ENCODE measurements at places on chromosomes 7 and 10.

- no peak for DNase-seq
These were observed 39.2 kb upstream of the SLC26A3 start for GRCh38 chr7:107842213-107842612.

GRCh38 chr7:157355784-157356511 is 19.1 kb downstream of the DNAJB6 start:
- no peak for DNase-seq

- DNase-seq, result peak; percentile 49
These were observed 1.2 kb downstream of the TRDMT1 start for GRCh38 chr10:17200001-17200911.

DNA sequence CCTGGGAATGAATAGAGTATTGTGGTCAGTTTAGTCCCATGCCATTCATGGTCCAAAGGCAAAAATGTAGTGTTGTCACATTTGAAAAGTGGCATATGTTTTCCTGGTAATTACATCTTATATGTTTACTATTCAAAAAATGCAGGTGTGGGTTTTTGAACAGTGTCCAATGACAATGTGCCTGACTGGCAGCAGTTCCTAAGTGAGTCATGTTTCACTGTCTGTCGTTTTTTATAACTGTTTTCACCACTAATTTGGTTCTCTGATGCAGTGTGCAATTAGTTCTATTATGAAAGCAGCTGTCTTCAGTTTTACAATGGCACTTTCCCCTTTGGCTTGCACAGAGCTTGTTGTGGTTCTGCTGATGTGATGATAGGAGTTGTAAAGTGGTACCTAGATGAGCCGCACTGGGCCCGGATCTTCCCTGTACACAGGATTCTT is 162.3 kb downstream of the SEM1 start:
- no peak for DNase-seq

GRCh38 chr7:55214707-55215106 is 150.4 kb upstream of the LANCL2 start:
- DNase-seq, result no peak

GRCh38 chr7:153496257-153496656 is 555.9 kb upstream of the DPP6 start:
- DNase-seq, result no peak

- DNase-seq, result no peak
These were observed 21.0 kb downstream of the HPS6 start for GRCh38 chr10:102086196-102086595.

GRCh38 chr10:60742512-60742911 is 35.8 kb upstream of the CDK1 start:
- DNase-seq, result no peak

DNA sequence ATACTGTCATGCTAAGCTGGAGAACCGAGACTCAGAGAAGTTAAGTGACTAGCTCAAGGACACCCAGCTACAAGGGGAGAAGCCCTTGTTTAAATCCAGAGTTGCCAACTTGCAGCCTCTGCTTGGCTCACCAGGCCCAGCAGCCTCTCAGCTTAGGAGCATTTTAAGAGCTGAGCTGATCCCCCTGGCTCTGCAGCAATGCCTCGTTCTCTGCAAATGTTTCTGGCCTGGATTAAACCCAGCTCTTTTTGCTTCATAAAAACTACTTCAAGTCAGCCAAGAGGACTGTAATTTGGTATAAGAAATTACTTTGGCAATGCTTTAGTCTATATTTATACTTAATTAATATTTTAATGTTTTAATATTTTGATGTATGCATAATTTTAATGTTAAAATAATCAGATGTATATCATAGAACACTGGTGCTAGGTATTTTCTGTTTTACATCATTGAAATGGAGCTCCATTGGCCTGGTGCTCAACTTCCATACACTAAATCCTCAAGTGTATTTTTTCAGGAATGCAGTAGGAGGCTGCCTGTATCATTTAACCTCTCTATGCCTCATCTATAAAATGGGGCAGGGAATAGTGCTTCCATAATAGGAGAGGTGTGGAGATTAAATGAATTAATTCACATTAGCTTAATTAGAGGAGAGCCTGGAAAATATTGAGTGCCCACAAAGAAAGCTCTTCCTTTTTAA is 184.2 kb downstream of the EMX2 start:
- DNase-seq, result no peak

GRCh38 chr10:118167056-118167700 is 120.4 kb upstream of the RAB11FIP2 start:
- DNase-seq, result no peak

DNA sequence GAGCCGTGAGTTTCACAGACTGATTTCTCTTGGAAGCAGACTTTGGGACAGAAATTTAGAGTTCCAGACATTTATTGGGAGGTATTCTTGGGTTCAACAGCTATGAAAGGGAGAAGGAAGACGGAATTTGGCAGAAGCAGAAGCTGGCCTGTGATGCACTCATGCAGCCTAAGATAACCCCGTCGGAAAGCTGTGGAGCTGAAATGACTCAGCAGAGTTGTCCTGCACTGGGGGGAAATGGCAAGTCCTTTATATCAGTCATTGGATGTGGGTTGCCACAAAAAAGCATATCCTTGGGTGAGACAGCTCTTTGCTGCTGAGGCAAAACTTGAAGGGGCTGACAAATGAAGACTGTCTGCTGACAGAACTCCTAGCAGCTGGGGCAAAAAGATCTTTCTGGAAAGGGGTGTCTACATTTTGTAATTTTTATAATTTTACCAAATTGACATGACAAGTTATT is 11.5 kb upstream of the MICU1 start:
- peak; percentile 98 for DNase-seq

- no peak for DNase-seq
These were observed 73.9 kb downstream of the AMZ1 start for GRCh38 chr7:2761801-2762497.

DNA sequence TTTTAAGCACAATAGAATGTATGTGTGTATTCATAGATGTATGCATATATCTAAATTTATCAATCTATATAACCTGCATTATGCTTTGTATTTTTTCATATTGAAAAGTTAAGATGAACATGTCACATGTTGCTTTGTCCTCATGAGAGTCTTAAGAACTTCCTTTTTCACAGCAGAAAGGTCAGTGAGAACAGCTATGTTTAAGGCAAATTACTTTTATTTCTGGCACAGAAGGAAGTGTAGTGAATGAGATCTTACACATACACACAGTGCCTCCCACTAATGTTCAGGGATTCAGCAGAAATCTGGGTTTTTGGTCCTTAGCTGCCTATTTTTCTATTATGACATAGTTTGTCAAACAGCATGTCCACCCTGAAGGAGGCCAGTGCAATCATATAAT is 134.8 kb downstream of the TMEM26 start:
- DNase-seq, result no peak

DNA sequence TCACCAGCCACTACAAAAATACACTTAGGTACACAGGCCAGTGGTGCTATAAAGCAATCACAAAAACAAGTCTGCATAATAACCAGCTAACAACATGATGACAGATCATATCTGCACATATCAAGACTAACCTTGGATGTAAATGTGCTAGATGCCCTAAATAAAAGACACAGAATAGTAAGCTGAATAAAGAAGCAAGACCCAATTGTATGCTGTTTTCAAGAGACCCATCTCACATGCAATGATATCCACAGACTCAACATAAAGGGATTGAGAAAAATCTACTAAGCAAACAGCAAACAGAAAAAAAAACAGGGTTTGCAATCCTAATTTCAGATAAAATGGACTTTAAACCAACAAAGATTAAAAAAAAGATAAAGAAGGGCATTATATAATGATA is 505.4 kb upstream of the FZD8 start:
- DNase-seq, result no peak

- DNase-seq, result no peak
These were observed 780.6 kb downstream of the INHBA start for GRCh38 chr7:40922316-40922670.

DNA sequence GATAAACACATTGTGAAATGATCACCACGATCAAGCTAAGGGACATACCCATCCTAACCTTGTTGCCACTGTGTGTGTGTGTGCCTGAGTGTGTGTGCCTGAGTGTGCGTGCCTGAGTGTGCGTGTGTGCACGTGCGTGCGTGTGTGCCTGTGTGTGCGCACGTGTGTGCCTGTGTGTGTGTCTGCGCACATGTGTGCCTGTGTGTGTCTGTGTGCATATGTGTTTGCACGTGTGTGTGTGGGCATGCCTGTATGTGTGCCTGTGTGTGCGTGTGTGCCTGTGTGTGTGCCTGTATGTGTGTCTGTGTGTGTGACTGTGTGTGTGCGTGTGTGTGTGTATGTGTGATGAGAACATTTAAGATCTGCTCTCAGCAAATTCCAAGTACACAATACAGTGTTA is 244.1 kb upstream of the DPP6 start:
- DNase-seq, result no peak

DNA sequence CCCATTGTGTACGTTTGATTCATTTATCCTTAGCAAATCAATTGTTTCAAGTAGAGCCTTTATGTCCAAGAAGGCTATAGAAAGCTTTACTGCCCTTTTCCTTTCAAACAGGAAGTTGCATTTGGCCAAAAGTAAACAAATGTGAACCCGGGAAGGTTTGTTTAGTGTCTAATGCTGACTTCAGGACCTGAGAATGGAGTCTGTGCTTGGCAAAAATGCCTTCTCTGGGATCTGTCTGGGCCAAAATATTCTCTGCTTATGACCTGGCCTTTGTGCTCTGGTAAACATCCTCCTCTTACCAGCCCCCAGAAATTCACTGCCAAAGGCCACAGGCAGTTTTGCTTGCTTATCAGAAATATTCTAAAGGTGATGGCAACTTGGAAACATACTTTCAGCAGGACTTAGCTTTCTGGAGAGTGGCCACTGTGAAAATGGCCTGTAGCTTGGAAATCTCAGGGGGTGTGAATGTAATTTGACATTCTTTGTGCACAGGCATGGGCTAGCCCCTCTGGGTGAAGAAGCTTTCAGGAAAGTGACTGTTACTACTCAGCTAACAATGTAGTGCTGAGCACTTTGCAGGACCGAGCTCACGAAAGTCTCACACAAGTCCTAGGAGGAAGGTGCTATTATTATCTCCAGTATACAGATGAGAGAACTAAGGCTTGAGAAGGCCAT is 199.5 kb downstream of the PTEN start:
- no peak for DNase-seq

GRCh38 chr10:86785037-86785436 is 28.6 kb downstream of the BMPR1A start:
- no peak for DNase-seq

GRCh38 chr10:74507951-74508350 is 318.4 kb upstream of the KAT6B start:
- DNase-seq, result no peak

- no peak for DNase-seq
These were observed 754.7 kb downstream of the SUGCT start for GRCh38 chr7:40889539-40889938.

GRCh38 chr7:17326378-17326777 is 27.9 kb downstream of the AHR start:
- no peak for DNase-seq

- DNase-seq, result peak; percentile 93
These were observed 72.6 kb upstream of the ZNF92 start for GRCh38 chr7:65301007-65301406.

GRCh38 chr10:360653-361052 is 225.4 kb downstream of the ZMYND11 start:
- no peak for DNase-seq

DNA sequence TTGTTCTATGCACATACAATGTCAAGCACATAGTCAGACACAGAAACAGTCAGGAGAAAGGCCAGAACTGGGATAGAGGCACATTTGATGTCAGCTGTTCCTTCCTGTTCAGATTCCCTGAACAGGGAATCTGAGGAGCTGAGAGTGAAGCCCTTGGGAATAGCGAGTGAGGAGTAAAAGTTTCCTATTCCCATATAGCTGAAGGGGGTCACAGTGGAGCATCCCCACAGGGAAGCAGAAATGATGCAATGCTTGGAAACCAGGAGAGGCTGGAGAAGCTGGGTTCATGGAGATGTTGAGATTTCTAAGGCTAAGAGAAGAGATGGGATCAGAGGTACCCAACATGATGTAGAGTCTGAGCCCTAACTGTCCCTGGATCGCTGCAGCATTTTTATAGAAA is 11.3 kb upstream of the PRXL2A start:
- no peak for DNase-seq

DNA sequence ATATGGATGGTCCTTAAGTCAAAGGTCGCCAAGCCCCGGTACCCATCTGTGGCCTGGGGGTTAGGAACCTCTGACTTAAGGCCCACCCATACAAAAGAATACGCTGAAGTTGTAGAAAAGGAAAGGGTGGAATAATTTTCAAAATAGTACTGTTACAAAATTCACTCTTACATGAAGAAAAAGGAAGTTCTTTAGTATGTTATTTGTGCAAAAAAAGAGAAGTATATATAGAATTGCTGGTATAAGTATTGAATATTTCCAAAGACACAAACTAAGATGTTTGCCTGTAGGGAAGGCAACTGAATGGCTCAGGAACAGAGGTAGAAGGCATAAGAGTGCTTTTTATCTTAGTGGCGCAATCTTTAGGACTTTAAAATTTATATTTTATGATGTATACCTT is 78.7 kb downstream of the PRLHR start:
- DNase-seq, result no peak

DNA sequence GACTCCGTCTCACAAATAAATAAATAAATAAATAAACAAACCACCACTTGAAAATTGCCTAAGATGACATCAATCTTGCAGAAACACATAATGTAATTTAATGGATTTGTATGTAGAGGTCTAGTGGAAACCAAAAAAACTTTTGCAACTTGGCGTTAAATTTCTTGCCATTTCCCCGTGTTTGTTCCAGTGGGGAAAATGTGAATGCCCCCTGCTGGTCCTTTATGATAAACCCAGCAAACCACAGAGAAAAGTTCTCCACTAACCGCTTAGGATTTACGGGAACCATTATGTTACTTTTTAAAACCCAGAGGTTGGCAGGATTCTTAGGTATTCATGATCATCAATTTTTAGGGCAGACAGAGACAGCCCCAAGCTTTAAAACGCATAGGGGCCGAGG is 32.5 kb downstream of the LAMB4 start:
- DNase-seq, result peak; percentile 38

DNA sequence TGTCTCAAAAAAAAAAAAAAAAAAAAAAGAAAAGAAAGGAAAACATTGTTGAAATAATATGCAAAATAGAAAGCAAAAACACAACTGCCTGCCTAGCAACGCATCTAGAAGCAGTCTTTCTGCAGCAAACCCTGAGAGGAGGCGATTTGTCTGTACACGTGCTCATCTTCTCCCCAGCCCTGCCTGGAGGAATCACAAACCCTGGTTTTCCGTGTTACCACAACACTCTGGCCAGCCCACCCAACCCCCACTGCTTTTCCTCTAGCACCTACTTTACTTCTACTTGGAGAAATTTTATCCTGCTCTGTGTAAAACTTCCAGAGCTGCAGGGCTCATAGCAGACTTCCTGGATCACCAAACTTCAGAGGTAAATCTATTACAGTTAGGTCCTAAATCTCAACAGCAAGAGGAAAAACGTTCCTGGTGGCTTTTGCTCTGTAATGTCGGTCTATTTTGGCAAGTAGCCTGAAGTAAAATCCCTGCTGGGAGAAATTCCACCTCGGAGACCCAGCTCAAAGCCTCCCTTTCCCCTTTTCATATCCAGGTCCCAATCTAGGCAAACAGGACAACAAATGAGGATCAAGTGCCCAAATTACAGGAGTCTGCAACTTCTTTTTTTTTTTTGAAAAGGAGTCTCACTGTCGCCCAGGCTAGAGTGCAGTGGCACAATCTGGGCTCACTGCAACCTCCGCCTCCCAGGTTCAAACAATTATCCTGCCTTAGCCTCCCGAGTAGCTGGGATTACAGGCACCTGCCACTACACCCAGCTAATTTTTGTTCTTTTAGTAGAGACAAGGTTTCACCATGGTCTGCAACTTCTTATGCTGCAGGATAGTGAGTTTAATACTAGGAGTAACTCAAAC is 91.6 kb downstream of the DNMBP start:
- peak; percentile 25 for DNase-seq

- peak; percentile 50 for DNase-seq
These were observed 21.2 kb upstream of the ZMIZ1 start for GRCh38 chr10:79047584-79047874.

- peak; percentile 36 for DNase-seq
These were observed 2.9 kb downstream of the DEPP1 start for GRCh38 chr10:44975431-44976331.

Data from OCI-M1 (cell line).